Immature natural killer cell (primary cell): ENCODE measurements at places on chromosomes 6 and 20. TPM values are rescaled to one million over a fixed set of nuclear protein-coding genes. Genes with fewer than 3 reads are reported as not detected.

SNX14 gene
- polyA plus RNA-seq = 83.1 TPM

CLPSL2 gene
- not detected for polyA plus RNA-seq

GDAP1L1 gene
- not detected for polyA plus RNA-seq

RHAG gene
- polyA plus RNA-seq = not detected

CDK5RAP1 gene
- polyA plus RNA-seq = 32.3 TPM

DNA sequence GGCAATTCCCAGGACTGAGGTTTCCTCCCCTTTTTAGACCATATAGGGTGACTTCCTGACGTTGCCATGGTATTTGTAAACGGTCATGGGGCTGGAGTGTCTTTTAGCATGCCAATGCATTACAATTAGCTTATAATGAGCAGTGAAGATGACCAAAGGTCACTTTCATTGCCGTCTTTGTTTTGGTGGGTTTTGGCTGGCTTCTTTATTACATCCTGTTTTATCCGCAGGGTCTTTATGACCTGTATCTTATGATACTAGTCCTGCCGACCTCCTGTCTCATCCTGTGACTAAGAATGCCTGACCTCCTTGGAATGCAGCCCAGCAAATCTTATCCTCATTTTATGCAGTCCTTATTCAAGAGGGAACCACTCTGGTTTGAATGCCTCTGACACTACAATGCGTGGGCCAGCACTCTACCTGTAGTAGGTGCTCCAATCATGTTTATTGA, 190.1 kb downstream of the KCNQ5 start:
- peaks cover 6% of the 10 kb centered on the region for H3K36me3 ChIP-seq
- no peak overlapping the region for H3K4me3 ChIP-seq
- no peaks in the 10 kb centered on the region for H3K27me3 ChIP-seq
- H3K4me1 ChIP-seq = peaks cover 21% of the 10 kb centered on the region

DNA sequence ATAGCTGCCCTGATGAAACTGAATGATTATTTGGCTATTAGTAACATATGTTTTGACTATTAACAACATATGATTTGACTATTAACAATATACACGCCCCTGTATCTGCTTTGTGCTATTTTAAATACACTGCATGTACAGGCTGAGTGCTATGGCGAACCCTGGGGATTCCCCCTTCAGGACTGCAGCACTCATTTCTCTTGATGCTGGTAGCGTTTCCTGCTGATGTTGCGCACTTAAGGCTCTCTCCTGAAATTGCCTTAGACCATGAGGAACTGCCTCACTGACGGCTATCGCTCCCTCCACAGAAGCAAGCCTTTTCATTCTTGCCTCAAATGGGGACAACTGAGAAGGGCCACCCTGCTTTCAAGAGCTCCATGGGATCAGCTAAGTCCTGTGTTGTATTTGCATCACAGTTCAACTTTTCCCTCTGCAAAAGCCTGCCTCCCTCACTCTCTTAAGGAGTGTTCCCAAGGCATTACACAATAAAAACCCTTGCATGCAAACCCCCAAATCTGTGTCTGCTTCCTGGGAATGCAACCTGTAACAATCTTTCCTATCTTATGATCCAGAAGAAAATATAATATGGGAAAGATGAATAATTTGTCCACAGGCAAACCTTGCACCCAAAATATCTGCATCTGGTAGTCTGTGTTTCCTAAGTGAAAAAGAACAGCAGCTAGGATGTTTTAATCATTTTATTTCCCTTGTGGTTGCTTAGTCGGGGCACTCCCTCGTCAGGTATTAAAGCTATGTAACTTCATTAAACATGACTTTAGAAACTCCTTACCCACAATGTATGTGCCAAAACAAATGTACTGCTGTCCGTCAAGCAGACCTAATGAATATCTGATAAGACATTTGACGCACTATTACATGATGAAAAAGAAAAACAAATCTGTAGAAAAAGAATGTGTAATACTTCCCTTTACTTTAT, 456.4 kb downstream of the COL12A1 start:
- no peak overlapping the region for H3K4me3 ChIP-seq
- no peak for DNase-seq
- H3K27ac ChIP-seq = no peak overlapping the region
- no peaks in the 10 kb centered on the region for H3K27me3 ChIP-seq
- no peaks in the 10 kb centered on the region for H3K4me1 ChIP-seq
- no peaks in the 10 kb centered on the region for H3K36me3 ChIP-seq

- no peak overlapping the region for H3K4me3 ChIP-seq
- H3K36me3 ChIP-seq = no peaks in the 10 kb centered on the region
- no peak for DNase-seq
- no peak overlapping the region for H3K27ac ChIP-seq
These were observed 159.0 kb downstream of the TRMT11 start for GRCh38 chr6:126145351-126145750.

- peaks cover 6% of the 10 kb centered on the region for H3K27me3 ChIP-seq
- no peak overlapping the region for H3K4me3 ChIP-seq
- H3K4me1 ChIP-seq = no peaks in the 10 kb centered on the region
- H3K36me3 ChIP-seq = no peaks in the 10 kb centered on the region
These were observed 55.1 kb downstream of the TBXT start for GRCh38 chr6:166112580-166112979.

DNA sequence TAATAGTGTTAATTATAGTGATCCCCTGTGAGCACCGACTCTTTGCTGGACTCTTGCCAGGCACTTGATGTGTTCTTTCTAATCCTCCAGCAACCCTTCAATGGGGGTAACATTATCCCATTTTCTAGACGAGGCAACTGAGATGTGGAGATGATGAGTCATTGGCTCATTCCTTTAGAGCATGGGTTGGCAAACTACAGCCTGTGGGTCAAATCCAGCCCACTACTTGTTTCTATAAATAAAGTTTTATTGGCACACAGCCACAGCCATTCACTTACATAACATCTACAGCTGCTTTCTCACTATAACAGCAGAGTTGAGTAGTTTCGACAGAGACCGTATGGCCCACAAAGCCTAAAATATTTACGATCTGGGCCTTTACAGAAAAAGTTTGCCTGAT, 249.5 kb upstream of the KCNG1 start:
- H3K4me1 ChIP-seq = no peaks in the 10 kb centered on the region
- H3K4me3 ChIP-seq = no peak overlapping the region
- no peak for DNase-seq
- H3K27me3 ChIP-seq = peaks cover 4% of the 10 kb centered on the region
- no peak overlapping the region for H3K27ac ChIP-seq

DNA sequence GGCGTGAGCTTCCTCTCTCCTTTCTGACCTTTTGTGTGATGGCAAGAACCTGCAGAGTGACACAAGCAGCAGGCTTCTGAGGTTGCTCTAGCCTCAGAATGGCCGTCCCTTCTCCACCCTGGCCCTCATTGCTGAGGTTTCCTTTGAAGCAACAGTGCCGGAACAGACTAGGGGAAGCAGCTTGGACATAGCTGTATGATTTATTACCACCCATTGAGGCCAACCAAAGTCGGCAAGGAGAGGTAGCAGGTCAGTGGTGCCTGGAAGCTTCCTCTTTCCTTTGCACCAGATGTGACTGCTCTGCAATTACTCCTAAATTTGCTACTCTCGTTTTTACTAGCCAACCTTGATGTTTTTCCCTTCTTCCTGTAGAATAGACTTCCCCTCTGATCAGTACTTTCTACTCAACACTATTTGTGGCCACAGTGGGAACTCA, 31.4 kb downstream of the PTPN1 start:
- no peak for DNase-seq
- peaks cover 2% of the 10 kb centered on the region for H3K27me3 ChIP-seq
- no peaks in the 10 kb centered on the region for H3K36me3 ChIP-seq
- no peak overlapping the region for H3K4me3 ChIP-seq

GRCh38 chr6:46062991-46063390, 47.3 kb upstream of the CLIC5 start:
- H3K4me3 ChIP-seq = no peak overlapping the region
- peaks cover 9% of the 10 kb centered on the region for H3K4me1 ChIP-seq
- H3K36me3 ChIP-seq = peaks cover 8% of the 10 kb centered on the region
- no peak for DNase-seq
- no peaks in the 10 kb centered on the region for H3K27me3 ChIP-seq
- H3K27ac ChIP-seq = no peak overlapping the region

GRCh38 chr6:146864300-146864699, 265.5 kb downstream of the ADGB start:
- H3K27ac ChIP-seq = no peak overlapping the region
- no peaks in the 10 kb centered on the region for H3K4me1 ChIP-seq
- no peaks in the 10 kb centered on the region for H3K27me3 ChIP-seq
- H3K4me3 ChIP-seq = no peak overlapping the region

GRCh38 chr6:131038597-131039344, 24.3 kb downstream of the EPB41L2 start:
- no peak for DNase-seq
- H3K4me3 ChIP-seq = no peak overlapping the region
- H3K27ac ChIP-seq = no peak overlapping the region
- H3K27me3 ChIP-seq = no peaks in the 10 kb centered on the region
- no peaks in the 10 kb centered on the region for H3K4me1 ChIP-seq
- no peaks in the 10 kb centered on the region for H3K36me3 ChIP-seq

GRCh38 chr6:136038531-136038930, 187.0 kb downstream of the PDE7B start:
- H3K27me3 ChIP-seq = peaks cover 9% of the 10 kb centered on the region
- H3K4me1 ChIP-seq = no peaks in the 10 kb centered on the region
- DNase-seq = no peak
- no peak overlapping the region for H3K27ac ChIP-seq

DNA sequence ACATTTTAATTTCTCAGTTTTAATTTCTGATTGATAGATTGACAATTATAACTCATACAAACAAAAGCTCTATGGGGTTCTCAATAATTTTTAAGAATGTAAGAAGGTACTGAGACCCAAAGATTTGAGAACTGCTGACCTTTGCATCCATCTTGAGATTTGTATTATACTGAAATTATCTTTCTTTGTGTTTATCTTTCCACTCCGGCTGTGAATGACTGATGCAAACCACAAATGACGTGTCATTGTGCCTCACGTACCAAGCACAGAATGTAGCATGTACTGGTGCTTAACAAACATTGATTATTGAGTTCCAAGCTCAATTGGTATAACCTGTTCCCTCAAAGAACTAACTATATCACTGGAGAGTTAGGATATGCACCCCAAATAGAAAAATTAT, 152.1 kb upstream of the SMLR1 start:
- H3K27me3 ChIP-seq = no peaks in the 10 kb centered on the region
- no peaks in the 10 kb centered on the region for H3K4me1 ChIP-seq
- DNase-seq = no peak
- no peak overlapping the region for H3K4me3 ChIP-seq
- no peaks in the 10 kb centered on the region for H3K36me3 ChIP-seq
- H3K27ac ChIP-seq = no peak overlapping the region

DNA sequence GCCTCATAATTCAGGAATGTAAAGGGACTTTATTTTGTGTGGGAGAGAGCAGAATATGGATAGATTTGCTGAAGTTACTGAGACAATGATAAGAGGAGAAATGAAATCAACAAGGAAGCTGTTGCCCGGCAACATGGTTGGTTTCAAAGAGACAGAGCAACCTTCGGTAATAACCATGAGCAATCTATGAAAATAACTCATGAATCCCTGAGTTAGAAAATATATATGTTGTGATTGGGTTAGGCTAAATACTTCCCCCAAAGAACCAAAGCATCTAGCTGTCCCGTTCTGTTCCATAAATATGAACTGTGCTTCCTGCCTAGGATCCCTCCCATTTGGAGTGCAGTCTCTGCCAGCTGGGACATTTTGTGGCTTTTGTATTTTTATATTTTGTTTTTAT, 23.1 kb downstream of the SERPINB1 start:
- no peak for DNase-seq
- peaks cover 13% of the 10 kb centered on the region for H3K4me1 ChIP-seq
- no peaks in the 10 kb centered on the region for H3K27me3 ChIP-seq
- H3K36me3 ChIP-seq = peaks cover 17% of the 10 kb centered on the region

DNA sequence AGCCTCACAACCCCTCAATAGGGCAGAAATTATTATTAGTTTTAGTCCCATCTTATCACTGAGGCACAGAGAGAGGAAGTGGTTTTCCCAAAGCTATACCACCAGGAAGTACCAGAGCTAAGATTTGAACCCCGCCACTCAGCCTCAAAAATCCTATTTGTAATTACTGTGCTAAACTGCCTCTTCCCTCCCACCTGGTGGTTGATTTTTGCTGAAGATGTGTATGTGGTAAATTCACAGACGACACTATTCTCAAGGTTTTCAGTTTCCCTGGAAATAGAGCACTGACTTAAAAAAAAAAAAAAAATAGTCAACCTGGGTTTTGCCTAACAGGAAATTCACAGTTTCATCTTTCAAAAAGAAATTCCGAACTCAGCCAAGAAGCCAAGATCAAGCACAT, 57.9 kb downstream of the TSHZ2 start:
- H3K4me3 ChIP-seq = no peak overlapping the region
- peaks cover 11% of the 10 kb centered on the region for H3K27me3 ChIP-seq
- H3K4me1 ChIP-seq = no peaks in the 10 kb centered on the region
- H3K36me3 ChIP-seq = no peaks in the 10 kb centered on the region
- no peak overlapping the region for H3K27ac ChIP-seq
- no peak for DNase-seq

GRCh38 chr6:148934539-148934938, 187.7 kb downstream of the UST start:
- H3K27ac ChIP-seq = no peak overlapping the region
- H3K4me3 ChIP-seq = no peak overlapping the region
- DNase-seq = no peak
- H3K4me1 ChIP-seq = no peaks in the 10 kb centered on the region
- no peaks in the 10 kb centered on the region for H3K36me3 ChIP-seq
- H3K27me3 ChIP-seq = no peaks in the 10 kb centered on the region

DNA sequence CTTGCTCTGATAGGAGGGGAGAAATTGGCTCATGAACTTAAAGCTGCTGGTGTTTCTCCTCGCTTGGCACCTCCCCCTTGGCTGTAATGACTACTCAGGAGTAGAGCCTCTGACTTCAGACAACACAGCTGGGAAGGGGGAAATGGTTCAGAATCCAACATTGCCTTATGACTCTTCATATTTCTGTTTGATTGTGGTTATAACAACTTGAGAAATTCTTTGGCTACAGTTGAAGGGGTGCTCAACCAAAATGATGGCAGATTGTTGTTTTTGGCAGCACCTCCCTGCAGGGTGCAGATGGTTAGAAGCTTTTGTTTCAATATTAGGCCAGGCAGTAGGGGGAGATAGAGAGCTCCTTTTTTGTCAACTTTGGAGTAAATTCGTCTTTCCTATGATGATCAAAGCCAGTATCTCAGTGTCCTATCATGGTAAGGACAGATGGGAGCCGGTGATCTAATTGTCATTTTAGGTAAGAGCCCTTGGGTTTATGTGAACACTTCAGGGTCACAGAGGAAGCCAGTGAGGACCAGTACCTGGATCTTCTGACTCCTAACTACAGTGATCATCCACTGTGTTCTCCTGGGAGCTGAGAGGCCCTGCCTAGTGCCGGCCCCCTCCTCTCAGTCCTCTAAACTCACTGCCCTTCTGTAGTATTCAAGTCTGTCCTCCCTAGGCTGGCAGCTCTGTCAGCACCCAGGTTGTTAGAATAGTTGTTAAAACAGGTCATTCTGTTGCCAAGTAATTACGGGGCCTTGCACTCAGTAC, 39.9 kb downstream of the RPRD1B start:
- no peak overlapping the region for H3K27ac ChIP-seq
- no peaks in the 10 kb centered on the region for H3K27me3 ChIP-seq

GRCh38 chr6:106122306-106122918, 36.3 kb downstream of the PRDM1 start:
- no peaks in the 10 kb centered on the region for H3K36me3 ChIP-seq
- peaks cover 3% of the 10 kb centered on the region for H3K27me3 ChIP-seq
- no peak overlapping the region for H3K27ac ChIP-seq

- no peak overlapping the region for H3K4me3 ChIP-seq
- no peaks in the 10 kb centered on the region for H3K4me1 ChIP-seq
- no peak overlapping the region for H3K27ac ChIP-seq
- H3K36me3 ChIP-seq = no peaks in the 10 kb centered on the region
- no peak for DNase-seq
These were observed 23.2 kb downstream of the BPIFB1 start for GRCh38 chr20:33306228-33306627.

GRCh38 chr6:168206186-168206585, 113.4 kb downstream of the DACT2 start:
- H3K4me1 ChIP-seq = no peaks in the 10 kb centered on the region
- H3K4me3 ChIP-seq = no peak overlapping the region
- H3K36me3 ChIP-seq = no peaks in the 10 kb centered on the region
